Stimulated activated CD4-positive, alpha-beta T cell treated with anti-CD3 and anti-CD28 coated beads, Interleukin-1b, Interleukin-23, amount 100 ng/mL, for 1 hour (primary cell): ENCODE measurements at places on chromosomes 11 and 22.

DNA sequence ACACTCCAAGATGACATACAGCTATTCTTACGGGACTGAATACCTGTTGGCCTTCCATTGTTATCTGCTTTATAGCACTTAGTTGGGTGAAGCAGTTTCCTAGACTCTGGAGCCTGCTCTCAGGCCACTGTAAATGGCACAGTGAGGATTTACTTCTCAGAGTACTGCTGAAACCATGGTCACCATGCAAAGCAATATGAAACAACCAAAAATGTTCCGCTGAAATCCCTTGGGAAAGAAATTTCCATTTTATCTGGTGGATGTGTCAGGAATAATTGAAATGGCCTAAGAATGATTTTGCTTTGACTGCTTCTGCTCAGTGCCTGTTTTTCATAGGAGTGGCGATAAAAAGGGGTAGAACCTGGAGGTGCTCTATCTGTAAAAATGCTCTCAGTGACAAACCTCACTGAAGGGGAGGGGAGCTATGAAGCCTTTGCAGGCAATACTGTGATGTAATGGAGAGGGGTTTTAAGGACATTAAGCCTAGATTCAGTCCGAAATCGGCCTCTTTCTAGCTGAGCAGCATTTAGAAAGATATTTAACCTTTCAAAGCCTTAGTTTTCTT is 651.6 kb upstream of the ANO5 start:
- DNase-seq, result no peak

DNA sequence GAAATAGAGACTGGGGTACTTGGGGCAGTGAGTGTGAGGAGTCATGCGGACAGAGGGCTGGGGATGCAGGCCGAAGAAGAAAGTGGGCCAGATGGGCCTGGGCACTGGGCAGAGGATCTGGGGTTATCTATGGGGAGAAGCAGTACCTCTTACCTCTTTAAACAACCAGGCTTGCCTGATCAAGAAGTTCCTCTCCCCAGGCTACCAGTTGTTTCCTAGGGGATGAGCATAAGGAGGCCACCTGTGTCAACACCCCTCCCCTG is 98.4 kb upstream of the PITPNB start:
- no peak for DNase-seq

GRCh38 chr22:25833676-25834075 is 91.7 kb downstream of the MYO18B start:
- DNase-seq, result no peak

GRCh38 chr11:108788565-108789199 is 123.8 kb downstream of the DDX10 start:
- DNase-seq, result no peak

GRCh38 chr11:47251751-47252150 is 3.1 kb upstream of the ACP2 start:
- no peak for DNase-seq

DNA sequence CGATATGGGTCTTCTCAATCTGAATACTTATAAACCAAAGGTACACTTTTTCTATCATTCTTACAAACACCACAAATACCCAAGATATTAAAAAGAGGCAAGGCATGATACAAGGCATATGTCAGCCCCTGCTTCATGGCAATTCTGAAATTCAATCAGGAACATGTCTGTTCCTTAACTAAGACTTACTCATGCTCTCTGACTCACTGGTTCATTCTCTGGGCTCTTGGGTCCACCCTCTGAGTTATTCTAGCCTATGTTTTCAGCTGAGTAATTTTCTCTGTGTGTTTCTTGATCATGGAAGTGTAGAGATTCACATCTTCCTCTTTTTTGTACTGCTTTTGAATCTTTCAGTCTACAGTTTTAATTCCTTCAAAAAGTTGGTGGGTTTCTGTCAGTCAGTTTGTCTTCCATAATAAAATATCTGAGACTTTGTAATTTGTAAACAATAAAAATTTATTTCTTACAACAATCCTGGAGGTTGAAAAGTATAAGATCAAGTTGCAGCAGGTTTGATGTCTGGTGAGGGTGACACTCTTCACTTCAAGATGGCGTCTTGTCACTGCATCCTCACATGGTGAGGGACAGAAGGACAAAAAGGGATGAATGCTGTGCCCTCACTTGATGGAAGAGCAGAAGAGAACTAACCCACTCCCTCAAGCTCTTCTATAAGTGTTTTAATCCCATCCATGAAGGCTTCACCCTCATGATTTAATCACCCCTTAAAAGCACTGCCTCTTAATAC is 211.7 kb downstream of the FAM76B start:
- no peak for DNase-seq

GRCh38 chr11:2296913-2297622 is 4.7 kb downstream of the C11orf21 start:
- DNase-seq, result no peak

GRCh38 chr11:95647355-95647754 is 142.2 kb downstream of the FAM76B start:
- no peak for DNase-seq

DNA sequence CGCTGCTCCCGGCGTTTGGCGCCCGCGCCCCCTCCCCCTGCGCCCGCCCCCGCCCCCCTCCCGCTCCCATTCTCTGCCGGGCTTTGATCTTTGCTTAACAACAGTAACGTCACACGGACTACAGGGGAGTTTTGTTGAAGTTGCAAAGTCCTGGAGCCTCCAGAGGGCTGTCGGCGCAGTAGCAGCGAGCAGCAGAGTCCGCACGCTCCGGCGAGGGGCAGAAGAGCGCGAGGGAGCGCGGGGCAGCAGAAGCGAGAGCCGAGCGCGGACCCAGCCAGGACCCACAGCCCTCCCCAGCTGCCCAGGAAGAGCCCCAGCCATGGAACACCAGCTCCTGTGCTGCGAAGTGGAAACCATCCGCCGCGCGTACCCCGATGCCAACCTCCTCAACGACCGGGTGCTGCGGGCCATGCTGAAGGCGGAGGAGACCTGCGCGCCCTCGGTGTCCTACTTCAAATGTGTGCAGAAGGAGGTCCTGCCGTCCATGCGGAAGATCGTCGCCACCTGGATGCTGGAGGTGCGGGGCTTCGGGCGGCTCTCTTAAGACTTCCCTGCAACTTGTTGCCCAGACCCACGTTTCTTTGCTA is at the start of gene CCND1:
CCND1 (plus strand) TSS at position 162 of the 587 bp plus-strand sequence; CDS start at position 320, 158 bp downstream.
- no peak for DNase-seq

DNA sequence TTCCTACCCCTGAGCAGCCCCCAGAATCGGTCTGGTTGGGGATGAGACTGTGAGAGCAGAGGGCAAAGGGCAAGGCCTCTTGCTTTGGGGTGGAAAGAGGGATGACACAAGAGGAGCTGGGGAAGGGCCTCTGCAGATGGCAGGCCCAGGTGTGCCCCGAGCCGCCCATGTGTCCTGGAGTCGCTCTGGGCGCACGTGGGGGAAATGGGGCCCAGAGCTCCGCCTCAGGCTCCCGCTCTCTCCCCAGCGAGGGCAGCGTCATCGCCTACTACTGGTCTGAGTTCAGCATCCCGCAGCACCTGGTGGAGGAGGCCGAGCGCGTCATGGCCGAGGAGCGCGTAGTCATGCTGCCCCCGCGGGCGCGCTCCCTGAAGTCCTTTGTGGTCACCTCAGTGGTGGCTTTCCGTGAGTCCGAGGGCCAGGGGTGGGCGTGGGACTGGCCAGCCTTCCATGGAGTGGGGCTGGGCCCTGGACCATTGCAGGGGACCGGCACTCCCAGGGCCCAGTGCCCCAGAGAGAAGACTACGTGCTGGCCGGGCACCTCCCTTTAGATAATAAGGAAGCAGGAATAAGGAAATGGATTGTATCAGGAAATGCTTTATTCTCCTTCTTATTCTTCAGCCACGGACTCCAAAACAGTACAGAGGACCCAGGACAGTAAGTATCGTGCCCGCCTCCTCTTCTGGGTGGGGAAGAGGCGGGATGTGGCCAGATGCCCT is 30.1 kb downstream of the ST14 start:
- no peak for DNase-seq

DNA sequence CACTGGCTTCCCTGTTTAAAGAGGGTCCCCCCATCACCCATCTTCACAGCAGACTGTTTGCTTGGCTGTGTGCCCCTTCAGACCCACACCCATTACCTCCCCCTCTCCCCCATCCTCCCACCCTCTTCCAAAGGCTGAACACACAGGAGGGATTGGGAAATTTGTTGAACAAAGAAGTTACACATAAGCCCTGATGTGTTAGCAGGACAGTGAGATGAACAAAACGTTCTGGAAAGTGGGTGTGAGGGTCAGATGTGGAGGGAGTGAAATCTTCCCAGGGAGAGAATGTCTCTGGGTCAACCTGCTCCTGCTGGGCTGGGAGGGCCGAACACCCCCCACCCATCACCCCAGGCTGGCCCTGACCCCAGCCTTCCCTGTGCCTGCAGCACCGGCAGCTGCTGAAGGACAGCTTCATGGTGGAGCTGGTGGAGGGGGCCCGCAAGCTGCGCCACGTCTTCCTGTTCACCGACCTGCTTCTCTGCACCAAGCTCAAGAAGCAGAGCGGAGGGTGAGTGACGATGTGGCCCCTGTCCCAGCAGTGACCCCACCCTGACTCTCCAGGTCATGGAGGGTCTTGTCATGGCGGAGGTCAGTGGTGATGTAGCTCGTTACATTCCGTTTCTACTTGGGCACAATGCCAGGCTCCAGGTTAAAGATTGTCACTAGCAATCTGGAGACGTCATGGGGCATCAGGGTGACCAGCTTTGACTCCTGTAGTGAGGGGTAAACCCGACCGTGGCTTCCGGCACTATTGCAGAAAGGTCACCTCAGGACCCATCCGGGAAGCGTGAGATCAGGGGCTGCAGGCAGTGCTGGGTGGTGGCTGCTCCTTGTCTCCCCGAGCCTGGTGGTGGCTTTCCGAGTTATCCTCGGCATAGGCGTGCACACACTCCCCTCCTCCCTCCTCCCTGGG is 103.5 kb downstream of the BCR start:
- no peak for DNase-seq

- DNase-seq, result no peak
These were observed 55.5 kb downstream of the CHRDL2 start for GRCh38 chr11:74675761-74676160.
